Hepatic stellate cell (primary cell): ENCODE measurements at places on chromosomes 16 and 17.

GRCh38 chr16:85994492-85995490, 95.8 kb downstream of the IRF8 start:
- DNase-seq, result no peak

DNA sequence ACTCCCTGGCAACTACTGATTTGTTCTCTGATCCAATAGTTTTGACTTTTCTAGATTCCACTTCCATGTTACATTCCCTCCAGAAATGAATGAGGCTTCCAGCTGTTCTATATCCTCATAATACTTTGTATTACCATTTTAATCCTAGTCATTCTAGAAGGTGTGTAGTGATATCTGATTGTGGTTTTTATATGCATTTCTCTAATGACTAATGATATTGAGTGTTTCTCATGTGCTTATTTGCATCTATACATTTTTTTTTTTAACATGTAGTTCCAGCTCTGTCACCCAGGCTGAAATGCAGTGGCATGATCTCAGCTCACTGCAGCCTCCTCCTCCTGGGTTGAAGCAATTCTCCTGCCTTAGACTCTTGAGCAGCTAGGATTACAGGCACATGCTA, 7.3 kb downstream of the ADGRG5 start:
- DNase-seq, result no peak

GRCh38 chr17:14552306-14552705, 251.4 kb downstream of the HS3ST3B1 start:
- DNase-seq, result no peak

DNA sequence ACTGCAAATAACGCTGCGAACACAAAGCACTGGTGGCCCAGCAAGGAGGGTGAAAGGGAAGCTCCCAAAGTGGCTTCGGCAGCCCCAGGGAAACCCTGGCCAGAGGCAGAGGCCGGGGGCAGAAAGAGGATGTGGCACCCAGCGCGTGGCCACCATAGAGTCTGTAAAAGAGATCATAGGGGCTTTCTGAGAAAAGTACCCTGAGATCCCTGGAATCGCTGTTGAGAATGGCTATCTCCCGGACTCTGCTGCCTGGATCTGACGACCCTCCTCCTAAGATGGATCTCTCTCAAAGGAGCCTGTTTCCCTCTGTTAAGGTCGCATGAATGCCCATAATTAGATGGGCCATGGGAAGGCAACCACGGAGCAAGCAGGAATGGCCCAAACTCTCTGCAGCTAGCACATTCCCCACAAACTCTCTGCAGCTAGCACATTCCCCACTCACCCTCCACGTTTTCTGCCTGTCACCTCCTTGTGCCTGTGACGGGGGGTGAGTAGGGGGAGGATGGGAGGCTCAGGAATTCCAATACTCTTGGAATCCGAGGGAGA, 364.4 kb downstream of the XYLT1 start:
- no peak for DNase-seq

DNA sequence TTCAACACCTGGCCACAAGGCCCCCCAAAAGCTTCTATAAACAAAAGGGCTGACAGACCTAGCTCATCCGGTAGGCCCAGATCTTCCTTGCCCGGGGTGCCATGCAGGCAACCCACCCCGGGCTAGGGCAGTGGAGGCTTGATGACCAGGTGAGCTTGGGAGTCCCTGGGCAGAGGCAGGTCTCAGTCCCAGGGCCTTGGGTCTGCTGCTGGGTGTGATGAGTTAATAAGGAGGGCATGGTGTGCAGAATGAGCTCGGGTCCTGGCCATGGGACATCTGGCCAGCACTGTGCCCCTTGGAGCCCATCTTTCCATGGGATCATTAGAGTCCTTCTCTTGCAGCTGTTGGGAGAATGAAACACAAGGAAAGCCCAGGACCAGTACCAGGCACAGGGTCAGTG, 20.2 kb upstream of the MPRIP start:
- DNase-seq, result no peak

DNA sequence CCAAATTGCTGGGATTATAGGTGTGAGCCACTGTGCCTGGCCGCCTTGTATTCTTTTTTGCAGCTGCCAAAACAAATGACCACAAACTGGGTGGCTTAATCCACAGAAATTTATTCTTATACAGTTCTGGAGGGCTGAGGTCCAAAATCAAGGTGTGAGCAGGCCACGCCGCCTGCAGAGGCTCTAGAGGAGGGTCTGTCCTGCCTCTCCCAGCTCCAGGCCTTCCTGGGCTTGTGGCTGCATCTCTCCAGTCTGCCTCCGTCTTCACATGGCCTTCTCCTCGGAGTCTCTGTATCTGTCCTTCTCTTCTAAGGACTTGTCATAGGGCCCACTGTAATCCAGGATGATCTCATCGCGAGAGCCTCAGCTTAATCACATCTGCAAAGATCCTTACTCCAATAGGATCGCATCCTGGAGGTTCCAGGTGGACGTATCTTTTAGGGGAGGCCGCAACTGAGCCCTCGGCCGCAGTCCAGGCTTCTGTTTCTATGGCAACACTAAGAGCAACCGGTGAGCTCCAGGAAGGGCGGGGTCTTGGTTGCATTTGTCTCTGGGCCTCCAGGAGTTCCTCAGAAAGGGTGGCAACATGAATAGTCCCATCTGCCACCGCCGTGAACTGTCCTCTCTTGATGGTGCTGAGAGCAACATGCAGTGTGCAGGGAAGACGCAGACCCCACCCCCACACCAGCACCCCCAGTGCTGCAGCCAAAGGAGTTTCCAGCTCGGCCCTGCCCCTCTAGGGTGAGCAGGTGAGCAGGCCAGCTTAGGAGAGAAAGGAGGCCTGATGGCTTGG, 29.5 kb upstream of the CREBBP start:
- DNase-seq, result no peak
